ENCODE measurements at places on chromosomes 13 and 19. TPM values are rescaled to one million over a fixed set of nuclear protein-coding genes. Genes with fewer than 3 reads are reported as not detected.
A peak's percentile ranks its signal among the peaks of the same experiment; 100 is the strongest.

GRCh38 chr13:20118268-20119140 is 42.3 kb downstream of the GJA3 start:
- peak; percentile 65 for DNase-seq

- no peak for DNase-seq
These were observed 2471.5 kb downstream of the PCDH9 start for GRCh38 chr13:64758521-64759244.

GRCh38 chr13:36436811-36437210 is 4.5 kb downstream of the CCNA1 start:
- DNase-seq: no peak

- no peak for DNase-seq
These were observed 890.0 kb downstream of the UQCRFS1 start for GRCh38 chr19:28322945-28323344.

DNA sequence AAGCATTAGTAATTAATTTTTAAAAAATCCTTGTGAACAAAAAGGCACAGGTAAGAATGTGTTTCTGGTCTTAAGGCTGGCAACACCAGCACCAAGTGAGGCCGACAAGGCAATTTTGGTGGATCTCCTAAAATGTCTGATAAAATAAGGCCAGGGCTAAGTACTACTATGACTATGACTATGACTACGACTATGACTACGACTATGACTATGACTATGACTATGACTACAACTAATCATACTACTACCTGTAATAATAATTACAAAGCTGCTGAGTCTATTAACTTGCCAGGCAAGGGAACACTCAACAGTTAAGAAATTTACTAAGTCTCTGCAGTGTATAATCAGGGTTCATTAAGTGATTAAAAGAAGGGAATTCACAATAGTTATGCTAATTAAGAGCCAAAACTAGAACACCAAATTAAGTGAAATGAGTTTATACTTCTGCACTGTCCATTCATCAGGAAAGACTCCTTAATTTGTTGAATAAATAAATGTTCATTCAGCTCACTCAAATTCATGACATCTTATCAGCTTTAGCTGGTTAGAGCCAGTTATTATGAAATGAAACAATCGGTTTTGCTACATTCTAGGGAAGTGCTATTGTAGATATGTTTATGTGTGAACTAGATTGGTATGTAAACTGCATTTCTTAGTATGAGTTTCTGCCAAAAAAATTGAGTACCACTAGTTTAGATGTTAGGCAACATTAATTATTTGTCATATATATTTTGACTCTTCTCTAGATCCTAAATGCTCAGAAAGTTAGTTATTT is 1626.2 kb upstream of the PCDH20 start:
- no peak for DNase-seq

- no peak for DNase-seq
These were observed 3.7 kb upstream of the SMIM17 start for GRCh38 chr19:56639217-56639616.

- DNase-seq: peak; percentile 52
These were observed 714 bp downstream of the POLRMT start for GRCh38 chr19:632579-633067.

GRCh38 chr19:32971012-32971595 is 654 bp downstream of the CEP89 start:
- peak; percentile 69 for DNase-seq

DNA sequence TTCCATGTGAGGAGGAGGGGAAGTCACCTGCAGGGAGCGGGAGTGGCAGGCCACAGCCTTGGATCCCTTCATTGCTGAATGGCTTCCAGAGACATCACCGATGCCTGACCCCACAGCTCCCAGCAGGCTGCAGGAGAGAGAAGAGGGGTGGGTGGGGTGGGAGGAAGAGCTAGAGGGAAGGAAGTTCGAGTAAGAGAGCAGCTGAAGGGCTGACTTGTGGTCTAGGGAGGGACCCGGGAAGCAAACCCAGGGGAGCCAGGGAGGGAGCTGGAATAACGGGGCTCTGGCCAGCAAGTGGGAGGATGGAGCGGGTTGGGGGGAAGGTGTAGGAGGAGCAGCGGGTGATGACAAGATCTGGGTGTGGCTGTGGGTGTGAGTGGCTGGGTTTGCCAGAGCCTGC is 229.8 kb upstream of the MAB21L1 start:
- no peak for DNase-seq

DNA sequence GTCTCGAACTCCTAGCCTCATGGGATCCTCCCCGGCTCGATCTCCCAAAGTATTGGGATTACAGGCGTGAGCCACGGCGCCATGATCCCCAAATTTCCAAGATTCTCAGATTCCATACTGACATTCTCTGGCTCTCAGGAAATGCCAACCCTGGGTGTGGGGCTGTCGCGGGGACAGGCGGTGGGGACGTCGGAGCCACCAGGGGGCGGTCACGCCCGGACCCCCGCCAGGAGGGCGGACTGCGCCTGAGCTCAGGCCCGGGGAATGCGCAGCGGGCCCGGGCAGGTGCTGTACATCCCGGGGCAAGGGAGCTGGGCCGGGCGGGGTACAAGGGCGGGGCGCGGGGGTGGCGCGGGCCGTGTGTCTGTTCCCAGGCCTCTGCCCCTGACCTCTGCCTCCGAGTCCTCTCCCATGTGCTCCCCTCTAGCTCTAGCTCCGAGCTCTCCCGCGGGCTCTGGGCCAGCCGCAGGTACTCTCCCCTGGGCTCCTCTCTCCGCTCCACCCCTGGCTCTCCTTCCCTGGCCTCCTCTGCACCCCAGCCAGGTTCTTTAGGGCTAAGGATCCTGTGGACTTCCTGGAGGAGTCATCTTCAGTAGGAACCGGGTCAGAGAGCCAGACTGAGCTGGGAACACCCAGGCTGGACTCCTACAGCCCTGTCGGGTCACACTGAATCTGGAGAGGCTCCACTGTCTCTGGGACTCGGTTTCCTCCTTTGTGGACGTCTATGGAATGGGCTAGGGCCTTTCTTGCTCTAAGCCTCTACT is 2.4 kb downstream of the PPP1R13L start:
- peak; percentile 54 for DNase-seq

DNA sequence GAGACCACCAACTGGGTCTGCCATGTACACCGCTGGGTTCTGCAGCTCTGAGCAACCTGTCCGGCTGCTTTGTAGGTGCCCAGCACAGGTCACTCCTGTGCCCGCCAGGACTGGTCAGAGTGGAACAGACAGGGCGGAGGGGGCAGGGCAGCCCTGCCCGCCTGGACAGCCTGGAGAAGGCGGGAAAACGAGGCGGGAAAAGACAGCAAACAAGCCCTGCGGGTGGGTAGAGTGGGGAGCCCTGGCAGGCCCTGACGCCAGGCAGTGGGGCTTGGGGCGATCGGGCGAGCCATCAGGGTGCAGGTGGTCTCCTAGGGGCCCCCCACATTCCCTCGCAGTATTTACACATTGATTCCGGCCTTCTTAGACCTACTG is 533 bp upstream of the UHRF1 start:
- DNase-seq: no peak

DNA sequence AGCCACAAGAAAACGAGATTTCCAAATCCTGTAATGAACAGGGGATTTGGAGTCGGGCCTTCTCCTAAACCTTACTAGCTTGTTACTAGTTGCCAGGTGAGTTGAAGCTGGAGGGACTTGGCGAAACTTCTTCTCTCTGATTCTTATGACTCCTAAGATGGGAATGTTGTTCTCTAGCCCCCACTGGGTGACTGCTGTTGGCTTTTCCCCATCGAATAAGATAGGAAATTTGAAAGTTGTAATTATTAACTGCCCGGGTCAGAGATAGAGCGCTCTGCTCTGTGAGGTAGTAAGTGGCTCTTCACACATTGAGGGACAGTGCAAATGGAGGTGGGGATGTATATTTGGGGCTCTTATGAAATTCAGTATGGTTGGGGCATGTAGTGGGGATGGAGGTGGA is 111.2 kb upstream of the MBNL2 start:
- DNase-seq: no peak

DNA sequence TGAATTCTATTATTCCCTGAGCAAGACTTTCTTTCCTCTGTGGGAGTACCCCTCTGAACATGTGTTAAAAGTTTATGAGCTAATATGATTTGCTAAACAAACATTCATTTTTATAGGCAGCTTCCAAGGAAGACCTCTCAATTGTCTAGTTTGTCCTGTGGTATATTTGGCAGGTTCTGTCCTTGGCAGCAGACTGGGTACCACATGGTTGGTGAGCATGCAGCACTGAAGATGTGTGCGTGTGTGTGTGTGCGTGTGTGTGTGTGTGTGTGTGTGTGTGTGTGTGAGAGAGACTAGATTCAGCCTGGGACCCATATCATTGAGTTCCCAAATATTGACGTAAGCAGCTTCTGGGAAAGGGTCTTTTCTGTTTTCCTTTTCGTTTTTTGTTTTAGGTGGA is 24.0 kb downstream of the FGF9 start:
- DNase-seq: no peak

DNA sequence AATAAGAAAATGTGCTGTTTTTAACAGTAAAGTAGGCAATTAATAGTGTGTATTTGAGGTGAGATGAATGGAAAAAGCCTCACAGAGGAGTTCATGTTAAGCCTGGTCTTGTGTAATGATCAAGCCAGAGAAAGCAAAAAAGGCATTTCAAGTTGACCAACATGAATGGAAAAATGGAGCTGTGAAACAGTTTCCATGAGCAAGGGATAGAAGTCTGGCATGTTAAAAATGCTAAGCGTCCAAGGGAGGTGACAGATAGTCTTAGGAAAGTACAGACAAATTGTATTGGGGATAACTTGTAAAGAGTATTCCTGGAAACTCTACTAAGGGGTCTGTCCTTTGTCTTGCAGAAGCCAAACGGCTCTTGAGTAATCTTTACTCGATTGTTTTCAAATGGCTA is 506.8 kb upstream of the ATXN8OS start:
- no peak for DNase-seq

GRCh38 chr13:99208845-99209527 is 8.3 kb downstream of the UBAC2 start:
- no peak for DNase-seq

DNA sequence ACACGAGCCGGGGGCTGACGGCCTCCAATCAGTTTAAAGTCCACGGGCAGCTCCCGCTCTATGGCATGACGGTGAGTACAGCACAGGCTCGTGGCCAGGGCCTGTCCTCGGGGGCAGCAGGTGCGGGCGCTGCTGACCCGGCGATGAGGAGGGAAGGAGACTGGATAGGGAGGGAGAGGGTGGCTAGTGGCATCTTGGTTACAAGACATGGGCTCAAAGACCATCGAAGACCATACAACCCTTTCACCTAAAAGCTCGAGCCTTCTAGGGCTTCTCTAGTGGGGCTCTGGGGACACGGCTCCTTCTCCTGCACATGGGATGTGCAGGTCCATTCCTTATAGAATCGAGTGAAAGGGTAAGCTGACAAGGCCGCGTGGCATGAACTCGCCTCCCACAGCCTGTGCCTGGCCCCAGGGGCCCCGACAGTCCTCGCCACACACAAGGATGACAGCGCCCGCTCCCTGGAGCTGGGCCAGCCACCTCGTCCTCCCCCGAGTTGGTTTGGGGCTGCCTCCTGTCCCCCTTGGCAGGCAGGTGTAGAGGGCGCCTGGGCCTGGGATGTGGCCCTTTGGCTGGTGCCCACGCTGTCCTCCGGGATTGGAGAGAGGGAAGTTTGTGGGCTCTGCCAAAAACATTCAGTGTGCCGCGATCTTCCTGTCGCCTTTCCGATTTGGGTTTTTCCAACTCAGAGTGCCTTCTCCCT is 137.6 kb downstream of the STK24 start:
- DNase-seq: no peak

- no peak for DNase-seq
These were observed 720.3 kb downstream of the UQCRFS1 start for GRCh38 chr19:28492621-28493020.

GRCh38 chr13:113112893-113113845 is 7.6 kb downstream of the F7 start:
- peak; percentile 16 for DNase-seq

DNA sequence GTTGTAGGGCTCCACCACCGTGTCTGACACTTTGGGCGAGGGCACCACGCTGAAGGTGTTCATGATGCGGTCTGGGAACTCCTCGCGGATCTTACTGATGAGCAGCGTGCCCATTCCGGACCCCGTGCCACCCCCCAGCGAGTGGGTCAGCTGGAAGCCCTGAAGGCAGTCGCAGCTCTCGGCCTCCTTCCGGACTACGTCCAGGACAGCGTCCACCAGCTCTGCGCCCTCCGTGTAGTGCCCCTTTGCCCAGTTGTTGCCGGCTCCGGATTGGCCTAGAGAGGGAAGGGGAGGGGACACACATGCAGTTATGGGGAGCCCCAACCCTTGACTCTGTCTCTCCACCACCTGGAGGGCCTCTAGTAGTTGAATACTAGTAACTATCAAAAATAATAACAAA is 6.2 kb downstream of the TUBB4A start:
- DNase-seq: no peak

GRCh38 chr19:16946951-16947940 is 58.4 kb downstream of the F2RL3 start:
- peak; percentile 52 for DNase-seq

GRCh38 chr19:30682146-30682998 is 310.2 kb downstream of the ZNF536 start:
- no peak for DNase-seq

DNA sequence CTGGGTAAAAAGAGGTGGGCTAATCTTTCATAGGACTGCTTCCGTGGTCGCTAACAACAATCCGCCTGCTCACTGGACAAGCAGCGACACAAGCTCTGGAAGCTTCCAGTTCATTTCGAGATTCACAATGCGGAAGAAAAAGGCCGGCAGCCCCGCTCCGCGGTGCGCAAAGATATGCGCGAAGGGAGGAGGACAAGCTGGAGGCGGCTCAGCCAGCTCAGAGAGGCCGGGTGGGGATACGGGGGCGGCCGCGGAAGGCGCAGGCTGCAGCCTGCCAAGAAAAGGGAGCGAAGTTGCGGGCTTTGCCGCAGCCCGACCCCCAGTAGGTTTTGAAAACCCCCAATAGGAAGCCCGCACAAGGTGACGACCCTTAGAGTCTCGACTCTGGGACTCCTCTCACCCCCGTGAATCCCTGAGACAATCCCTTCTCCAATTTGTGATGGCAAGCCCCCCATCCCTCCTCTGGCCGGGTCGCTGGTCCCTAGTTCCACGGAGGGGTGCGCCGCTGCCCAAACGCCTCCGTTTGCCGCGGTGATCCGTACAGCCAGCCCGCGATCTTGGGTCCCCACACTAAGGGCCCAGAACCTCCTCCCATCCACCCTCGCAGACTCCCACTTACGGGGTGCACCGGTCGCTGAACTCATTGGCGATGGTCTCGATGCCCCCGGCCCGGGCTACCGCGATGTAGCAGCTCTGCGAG is 697 bp downstream of the HSPH1 start:
- DNase-seq: peak; percentile 80

DNA sequence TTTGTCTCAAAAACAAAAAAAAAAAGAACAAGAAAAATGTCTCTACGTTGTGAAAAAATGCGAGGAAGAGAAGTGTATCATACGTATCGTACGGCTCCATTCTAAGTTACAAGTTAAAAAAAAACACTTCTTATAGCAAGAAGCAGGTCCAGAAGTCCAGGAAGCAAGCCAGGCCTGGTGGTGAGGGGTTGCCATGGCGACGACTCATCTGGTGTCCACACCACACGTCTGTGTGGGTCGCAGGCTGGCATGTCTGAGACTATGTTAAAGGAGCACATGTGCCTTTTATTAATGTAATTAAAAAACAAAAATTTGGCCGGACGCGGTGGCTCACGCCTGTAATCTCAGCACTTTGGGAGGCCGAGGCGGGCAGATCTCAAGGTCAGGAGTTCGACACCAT is 5.9 kb downstream of the MED16 start:
- DNase-seq: peak; percentile 41

ACP5 gene
- total RNA-seq: 13.8 TPM

TNNT1 gene
- not detected for total RNA-seq

CEACAM8 gene
- not detected for total RNA-seq

NPAS1 gene
- 0.38 TPM for total RNA-seq

OR7A5 gene
- not detected for total RNA-seq

LGALS14 gene
- total RNA-seq: not detected

PTH2 gene
- total RNA-seq: not detected

ZNF180 gene
- total RNA-seq: 10.3 TPM

TMEM38A gene
- total RNA-seq: 5.8 TPM
